Stimulated activated CD8-positive, alpha-beta memory T cell treated with anti-CD3 and anti-CD28 coated beads, Interleukin-2, amount 100 ng/mL, for 48 hours (primary cell): ENCODE measurements at places on chromosomes 16 and 17.

DNA sequence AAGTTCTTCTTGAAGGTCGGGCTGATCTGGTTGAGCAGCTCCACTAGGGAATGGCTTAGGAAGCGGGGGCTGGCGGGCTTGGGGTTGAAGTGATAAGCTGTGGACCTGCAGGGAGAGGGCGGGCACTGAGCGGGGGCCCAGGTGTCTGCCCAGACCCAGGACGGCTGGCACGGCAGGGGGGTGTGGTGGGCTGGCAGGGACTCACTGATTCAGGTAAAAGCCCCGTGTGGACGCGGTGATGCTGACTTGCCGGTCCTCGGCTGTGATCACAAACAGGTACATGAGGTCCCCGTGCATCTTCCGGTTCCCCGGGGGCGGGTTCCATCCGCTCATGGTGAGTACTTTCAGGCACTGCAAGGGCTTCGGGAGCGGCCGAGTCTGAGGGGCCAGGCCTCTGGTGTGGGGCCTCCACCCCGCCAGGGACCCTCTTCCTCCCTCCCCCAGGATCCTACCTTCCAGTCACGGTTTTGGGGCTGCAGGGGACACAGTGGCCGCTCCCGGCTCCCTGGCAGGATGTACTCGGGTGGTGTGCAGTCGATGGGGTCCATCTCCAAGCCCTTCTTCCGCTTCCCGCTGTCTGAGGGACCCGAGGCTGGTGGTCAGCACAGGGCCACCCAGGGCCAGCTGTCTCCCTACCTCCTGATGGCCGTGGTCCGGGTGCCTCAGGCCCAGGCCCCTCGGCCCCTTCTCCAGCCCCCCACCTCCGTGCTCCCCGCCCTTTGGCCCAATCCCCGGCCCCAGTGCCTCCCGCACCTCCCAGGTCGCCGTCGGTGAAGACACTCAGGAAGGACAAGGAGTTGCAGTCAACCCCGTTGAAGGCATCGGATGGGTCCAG is 10.2 kb downstream of the CLUH start:
- no peak for DNase-seq

DNA sequence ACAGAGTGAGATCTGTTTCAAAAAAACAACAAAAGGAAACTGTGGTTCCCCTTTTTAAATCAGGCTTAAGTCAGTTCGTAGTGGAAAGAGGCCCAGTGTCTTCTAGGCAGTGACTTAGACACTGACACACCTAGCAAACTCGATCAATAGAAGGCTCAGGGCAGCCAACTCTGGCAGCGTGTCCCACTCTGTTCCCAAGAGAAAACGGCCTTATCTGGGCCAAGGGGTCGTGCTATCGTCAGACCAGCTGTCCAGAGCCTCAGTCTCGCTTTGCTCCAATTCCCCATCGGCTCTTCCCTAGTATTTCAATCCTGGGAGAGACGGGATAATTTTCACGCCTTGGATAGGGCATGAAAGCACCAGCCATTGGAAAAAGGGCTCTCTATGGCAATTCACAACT is 72.9 kb downstream of the SLC5A11 start:
- no peak for DNase-seq

DNA sequence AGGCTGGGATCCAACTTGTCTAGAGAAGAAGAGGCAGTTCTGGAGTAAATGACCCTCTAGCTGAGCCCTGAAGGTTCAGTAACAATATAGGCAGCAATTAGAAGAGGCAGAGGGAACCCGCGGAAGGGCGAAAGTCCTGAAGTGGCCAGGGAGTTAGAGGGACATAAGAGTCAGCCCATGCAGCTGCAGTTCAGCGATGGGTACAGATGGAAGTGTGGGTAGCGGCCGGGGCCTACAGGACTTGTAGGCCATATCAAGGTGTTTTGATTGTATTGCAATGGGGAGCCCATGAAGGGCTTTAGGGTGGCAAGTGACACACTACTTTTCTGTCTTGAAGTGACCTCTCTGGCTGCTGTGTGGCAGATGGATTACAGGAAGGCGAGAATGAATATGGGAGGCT is 3.0 kb downstream of the ELAC2 start:
- no peak for DNase-seq

GRCh38 chr16:66161942-66162341 is 204.5 kb upstream of the CDH5 start:
- no peak for DNase-seq

GRCh38 chr17:70181376-70181775 is 12.0 kb downstream of the KCNJ2 start:
- no peak for DNase-seq

- DNase-seq, result no peak
Measured at GRCh38 chr17:78101112-78101511, 27.4 kb downstream of the TMC6 start.

GRCh38 chr17:21239680-21240368 is 13.4 kb downstream of the NATD1 start:
- DNase-seq, result no peak
